ENCODE measurements at places on chromosomes 12 and 14.

DNA sequence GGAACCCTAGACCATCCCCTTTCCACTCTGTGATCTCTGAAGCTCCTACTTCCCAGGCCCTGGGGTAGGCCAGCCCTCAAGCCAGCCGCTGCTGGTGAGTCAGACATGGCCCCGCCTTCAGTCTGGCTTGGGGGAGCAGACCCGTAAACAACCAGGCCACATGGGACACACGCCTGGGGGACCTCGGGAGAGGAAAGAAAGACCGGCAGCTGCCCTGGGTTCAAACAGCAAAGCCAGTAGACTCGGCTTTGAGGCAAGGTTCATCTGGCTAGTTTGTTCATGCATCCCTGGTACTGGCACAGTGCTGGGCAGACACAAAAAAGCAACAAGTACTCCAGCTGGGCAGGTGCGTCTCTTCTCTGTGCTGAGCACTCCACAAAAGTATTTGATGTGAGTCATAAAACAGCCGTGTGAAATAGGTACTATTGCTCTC is 101.9 kb downstream of the SETD3 start:
- no peak for DNase-seq

DNA sequence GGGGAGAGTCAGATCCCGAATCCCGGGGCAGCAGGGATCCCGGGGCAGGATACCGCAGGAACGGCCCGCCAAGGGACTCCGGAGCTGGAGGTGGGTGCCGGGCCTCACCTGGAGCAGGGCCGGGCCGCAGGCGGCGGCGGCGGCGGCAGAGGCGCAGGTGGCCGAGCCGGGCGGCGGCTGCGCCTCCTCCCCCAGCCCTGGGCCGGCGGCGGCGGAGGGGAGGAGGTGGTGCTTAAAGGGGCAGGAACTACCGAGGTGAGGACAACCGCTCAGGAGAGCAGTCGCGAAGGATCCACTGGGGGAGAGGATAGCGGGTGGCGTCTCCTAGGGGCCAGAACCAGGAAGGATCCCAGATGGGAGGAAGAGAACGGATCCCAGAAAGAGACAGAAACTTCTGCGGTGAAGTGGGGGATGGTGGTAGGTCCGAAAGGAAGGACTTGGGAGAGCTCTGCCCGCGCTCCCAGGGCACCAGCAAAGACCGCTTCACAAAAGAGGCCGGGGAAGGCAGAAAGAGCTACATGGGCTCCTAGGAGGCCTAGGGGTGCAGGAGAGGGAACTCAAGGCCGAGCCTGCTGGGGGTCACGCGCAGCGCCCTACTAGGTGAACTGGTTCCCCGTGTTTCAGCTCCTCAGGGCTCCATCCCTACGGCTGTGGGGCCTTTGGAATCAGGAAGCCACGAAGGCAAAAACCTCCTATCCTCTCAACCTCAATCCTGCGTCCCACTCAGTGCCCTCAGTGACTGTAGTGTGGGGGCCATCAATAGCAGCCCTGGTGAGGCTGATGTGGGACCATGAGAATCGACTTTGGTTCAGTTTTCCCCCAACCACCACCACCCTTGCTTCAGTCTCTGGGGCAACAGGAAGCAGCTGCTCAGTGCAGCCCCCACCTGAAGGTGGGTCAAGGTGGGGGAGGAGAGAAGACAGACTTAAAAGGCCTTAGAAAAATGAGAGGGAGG is 5.0 kb upstream of the BAZ2A start:
- peak; percentile 75 for DNase-seq

DNA sequence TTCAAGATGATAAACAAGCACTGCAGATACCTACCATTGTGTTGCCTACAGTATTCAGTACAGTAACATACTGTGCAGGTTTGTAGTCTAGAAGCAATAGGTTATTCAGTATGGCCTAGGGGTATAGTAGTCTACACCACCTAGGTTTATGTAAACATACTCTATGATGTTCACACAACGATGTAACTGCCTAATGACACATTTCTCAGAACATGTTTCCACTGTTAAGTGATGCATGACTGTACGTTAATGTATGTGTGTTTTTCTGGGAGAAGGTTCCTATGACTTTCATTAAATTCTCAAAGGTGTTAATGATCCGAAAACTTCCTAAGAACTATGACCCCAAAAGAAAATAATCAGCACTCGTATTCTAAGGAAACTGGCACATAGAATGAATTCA is 20.9 kb upstream of the CALM1 start:
- no peak for DNase-seq

DNA sequence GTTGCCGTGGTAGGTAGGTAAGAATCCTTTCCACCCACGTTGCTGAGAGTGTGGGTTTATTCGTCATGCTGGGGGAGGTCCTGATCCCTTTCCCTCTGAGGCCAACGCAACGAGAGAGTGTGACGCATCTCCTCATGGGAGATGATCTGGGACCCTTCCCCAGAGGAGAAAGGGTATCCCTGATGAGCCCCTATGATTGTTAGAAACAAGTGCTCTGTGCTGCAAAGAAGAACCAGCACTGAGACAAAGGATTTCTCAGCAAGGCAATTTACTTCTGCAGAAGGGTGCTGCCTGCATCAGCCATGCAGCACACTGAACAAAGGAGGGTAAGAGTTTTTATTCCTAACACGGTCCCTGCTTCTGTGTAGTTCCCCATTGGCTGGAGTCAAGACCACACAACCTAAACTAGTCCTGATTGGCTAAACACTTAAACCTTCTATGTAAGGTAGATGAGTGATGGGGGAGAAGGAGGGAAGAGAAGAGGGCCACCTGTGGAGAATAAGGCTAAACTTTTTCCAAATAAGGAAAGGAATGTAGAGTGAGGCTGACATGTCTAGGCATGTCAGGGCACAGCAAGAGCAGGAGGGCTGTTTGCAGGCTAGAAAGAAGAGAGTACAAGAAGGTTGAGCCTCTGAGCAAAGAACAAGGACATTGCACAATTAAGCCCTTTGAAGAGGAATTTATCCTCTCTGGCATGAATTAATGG is 21.3 kb downstream of the CLEC2A start:
- DNase-seq: no peak

DNA sequence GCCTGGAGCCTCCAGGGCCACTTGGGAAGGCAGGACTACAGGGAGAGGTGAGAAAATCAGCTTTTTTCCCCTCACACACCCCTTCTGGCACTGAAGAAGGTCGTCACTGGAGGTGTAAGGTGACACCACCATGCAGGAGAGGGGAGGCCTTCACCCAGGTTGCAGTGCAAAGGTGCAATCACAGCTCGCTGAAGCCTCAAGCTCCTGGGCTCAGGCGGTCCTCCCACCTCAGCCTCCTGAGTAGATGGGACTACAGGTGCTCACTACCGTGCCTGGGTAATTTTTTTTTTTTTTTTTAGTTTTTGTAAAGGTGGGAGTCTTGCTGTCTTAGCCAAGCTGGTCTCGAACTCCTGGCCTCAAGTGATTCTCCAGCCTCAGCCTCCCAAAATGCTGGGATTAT is 93.6 kb downstream of the TNFAIP2 start:
- no peak for DNase-seq

DNA sequence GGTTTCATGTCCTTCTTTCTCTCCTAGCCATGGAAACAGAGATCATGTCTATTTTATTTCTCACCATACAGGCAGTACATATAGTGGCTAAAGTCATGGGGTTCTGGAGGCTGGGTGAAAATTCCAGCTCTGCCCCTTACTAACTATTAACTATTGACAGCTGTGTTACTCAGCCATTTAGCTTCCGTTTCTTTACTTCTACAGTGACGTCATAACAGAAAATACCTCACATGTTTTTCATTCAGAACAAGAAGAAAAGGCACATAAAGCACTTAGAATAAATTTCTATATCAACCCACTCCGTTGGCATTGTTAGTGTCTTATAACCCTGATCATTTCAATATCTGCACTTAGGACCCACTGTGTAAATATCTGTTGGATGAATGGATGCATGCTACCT is 1506.9 kb upstream of the TMEM132C start:
- no peak for DNase-seq

All from dermis microvascular lymphatic vessel endothelial cell (primary cell).